Stimulated activated CD4-positive, alpha-beta T cell treated with anti-CD3 and anti-CD28 coated beads, Interleukin-1b, Interleukin-23, amount 100 ng/mL, for 48 hours (primary cell): ENCODE measurements at places on chromosomes 3 and 15.

- DNase-seq: no peak
These were observed 2.0 kb upstream of the CAPN7 start for GRCh38 chr3:15204005-15204404.

DNA sequence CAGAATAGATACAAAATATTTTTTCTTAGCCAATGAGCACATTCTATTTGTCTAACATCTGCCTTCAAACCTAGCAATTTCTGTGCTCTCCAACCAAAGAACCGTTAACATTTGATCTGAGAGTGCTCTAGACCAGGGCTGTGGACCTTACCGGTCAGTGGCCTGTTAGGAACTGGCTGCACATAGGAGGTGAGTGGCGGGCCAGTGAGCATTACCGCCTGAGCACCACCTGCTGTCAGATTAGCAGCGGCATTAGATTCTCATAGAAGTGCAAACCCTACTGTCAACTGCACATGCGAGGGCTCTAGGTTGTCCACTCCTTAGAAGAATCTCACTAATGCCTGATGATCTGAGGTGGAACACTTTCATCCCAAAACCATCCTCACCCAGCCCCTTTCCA is 131.7 kb downstream of the CADM2 start:
- DNase-seq: no peak

DNA sequence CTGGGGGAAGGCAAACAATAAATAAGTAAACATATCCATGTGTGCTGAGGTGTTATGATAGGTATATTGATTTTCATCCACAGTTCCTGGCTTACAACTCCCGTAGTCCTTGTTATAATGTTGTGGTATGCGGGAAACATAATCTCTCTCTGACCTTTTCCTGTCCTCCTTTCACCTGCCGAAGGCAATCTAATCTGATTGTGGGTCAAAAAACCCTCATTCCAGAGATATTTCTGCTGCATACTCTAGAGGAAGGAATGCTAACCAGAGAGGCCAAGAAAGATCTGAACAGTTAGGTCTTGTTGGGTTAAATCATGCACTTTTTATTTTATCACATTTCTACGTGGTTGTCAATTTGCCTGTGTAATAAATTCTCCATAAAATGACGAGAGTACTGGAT is 383.6 kb upstream of the SEMA6D start:
- no peak for DNase-seq

GRCh38 chr3:60551455-60552209 is 699.6 kb downstream of the FHIT start:
- no peak for DNase-seq

DNA sequence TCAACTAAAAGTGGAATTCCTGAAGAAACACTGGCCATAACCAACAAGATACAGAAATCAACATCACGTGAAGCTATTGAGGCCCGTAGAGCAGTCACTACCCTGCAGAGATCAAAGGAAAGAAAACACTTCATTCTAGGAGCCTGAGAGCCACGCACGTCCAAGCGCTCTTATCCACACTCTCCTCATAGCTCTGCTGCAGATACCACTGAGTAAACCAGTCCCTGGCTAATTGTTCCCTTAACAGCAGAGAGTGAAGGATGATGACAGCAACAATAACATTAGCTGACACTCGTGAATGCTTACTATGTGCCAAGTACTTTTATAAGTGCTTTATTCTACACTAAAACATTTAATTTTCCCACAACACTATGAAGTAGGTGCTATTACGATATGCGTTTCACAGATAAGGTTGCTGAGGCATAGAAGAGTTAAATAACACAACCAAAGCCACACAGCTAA is 271.0 kb upstream of the GADL1 start:
- no peak for DNase-seq

DNA sequence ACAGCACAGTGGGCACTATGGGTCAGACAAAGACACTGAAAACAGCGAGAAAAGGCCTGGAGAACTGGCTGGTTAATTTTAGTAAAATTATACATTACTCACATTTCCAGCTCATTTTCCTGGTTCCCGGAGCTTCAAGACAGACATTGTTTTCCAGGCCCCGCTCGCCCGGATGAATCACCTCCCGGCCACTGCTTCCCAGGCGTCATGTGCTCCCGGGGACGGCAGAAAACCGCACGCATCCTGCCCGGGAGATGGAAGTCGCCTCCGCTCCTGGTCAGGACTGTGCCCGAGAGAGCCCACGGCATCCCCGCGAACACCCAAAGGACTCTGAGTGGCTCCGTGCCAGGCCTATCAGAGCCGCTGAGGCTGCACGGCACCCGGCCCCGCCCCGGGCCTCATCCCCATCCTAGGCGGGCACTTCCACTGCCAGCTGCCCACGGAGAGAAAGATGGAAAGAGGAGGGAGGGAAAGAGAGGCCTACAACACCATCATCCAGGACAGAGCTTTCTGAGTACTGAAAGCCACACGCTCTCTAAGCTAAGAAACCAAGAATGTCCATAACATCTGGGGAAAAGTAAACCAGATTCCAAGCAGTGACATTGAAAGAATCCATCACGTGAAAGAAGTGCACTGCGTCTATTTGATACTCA is 75.1 kb downstream of the VGLL4 start:
- DNase-seq: no peak

- no peak for DNase-seq
These were observed 48.9 kb upstream of the GMNC start for GRCh38 chr3:190911382-190911781.

DNA sequence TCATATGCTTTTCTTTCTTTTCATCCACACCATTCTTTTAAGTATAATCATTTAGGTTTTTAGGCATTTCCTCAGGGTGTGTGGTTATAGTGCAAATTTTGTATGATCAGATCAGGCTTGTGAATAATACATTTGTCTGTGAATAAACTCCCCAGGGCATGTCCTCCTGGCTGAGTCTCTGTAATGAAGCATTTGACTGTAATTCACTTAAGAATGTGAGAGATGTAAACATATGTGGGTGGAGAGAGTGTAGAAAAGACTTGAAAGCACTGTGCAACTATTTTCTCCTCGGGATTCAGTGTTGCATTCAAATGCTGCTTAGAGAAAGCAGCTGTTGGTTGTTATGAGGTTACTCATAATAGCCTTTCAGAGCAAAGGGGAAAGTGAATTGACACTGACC is 996.5 kb downstream of the TUSC7 start:
- no peak for DNase-seq

GRCh38 chr3:134212967-134213665 is 37.5 kb downstream of the RYK start:
- peak; percentile 84 for DNase-seq

GRCh38 chr3:87076946-87077345 is 86.0 kb upstream of the VGLL3 start:
- DNase-seq: no peak

DNA sequence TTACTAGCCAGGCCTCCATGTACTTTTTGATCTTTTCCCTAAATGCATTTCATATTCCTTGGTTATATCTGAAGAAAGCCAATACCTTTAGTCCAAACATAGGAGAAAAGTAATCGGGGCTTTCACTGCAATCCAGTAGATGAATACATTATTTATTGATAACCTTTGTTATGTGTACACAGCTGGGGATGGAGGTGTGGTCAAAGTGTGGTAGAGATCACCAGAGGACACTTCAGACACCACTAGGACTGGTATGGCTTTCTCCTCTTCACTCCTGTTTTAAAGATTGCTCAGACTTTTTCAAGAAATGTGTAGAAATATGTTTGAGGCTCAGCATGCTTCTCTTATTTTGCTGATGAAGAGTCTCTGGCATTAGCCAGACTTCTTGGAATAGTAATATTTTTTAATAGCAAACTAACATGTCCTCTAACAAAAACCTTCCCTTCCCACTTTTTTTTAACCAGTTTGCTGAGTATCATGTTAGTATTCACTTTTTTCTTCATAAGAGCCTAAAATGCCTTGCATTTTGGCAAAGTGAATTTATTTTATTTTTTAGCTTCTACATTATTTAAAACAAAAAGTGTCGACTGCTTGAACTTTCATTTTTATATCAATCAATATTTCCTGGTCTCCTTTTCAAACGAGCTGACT is 65.6 kb upstream of the MBNL1 start:
- no peak for DNase-seq

DNA sequence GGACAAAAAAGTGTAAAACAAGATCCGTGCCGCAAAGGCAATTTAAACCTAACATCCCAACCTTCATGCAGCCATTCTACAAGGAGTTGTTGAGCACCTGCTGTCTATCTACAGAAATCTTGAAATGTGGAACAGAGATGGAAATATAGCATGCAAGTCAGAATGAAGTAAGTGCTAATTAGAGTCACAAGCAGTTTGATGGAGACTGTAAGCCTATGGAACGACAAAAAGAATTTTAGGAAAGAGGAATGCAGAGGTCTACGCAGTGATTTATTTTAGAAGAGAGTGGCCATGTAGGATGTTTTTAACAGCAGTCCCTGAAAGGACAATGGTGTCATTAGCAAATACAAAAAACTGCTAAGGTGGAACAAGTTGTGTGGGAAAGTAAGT is 851 bp upstream of the DCBLD2 start:
- DNase-seq: no peak

DNA sequence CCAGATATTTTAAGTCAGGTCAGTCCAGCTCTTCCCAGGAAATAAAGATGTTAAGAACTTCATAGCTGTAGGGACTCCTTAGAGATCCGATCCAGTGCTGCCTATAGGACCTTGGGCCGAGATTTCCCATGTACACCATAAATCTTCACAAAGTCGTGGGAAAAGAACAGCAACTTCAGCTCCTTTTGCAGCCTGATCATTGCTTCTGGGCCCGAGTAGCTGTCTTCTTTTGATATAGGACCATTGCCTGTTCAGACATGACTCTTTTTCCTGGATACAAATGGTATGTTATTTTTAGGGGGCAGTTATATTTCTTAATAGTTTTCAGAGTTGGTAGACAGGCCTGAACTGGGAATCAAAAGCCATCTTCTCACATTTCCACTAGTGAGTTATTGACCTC is 20.5 kb downstream of the IL1RAP start:
- DNase-seq: no peak

- no peak for DNase-seq
These were observed 13.4 kb upstream of the GHSR start for GRCh38 chr3:172461530-172462138.

DNA sequence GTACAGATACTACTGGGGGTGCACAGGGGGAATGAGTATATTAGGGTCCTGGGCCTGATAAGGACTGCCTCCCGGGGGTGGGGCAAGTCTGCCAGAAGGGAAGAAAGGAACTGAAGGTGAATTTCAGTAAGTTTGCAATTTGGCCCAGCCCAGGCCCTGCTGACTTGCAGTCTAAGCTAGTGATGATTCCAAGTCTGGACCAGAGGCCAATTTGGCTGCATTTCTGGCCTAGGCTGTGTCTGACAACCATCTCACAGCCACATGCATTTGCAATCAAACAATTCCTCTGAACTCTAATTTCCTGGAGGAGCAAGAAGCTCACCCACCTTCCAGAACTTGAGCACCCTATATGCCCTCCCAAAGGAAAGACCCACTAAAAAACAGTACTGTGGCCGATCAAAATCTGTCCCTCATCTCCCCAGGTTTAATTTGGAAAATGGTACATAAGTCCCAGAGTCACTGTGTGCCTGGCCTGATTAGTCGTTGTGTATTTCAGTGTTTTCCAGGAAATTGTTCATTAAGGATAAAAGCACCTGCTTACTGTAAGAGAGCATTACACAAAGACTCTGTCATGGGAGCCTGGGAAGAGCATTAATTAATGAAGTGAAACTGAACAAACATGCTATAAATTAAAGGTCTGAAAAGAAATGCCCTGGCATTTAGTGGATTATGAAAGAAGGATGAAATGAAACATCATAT is 114.5 kb downstream of the MEGF11 start:
- no peak for DNase-seq

- no peak for DNase-seq
These were observed 14.1 kb downstream of the FRMD4B start for GRCh38 chr3:69371816-69372215.

GRCh38 chr15:85676342-85677098 is 118.2 kb downstream of the KLHL25 start:
- no peak for DNase-seq

DNA sequence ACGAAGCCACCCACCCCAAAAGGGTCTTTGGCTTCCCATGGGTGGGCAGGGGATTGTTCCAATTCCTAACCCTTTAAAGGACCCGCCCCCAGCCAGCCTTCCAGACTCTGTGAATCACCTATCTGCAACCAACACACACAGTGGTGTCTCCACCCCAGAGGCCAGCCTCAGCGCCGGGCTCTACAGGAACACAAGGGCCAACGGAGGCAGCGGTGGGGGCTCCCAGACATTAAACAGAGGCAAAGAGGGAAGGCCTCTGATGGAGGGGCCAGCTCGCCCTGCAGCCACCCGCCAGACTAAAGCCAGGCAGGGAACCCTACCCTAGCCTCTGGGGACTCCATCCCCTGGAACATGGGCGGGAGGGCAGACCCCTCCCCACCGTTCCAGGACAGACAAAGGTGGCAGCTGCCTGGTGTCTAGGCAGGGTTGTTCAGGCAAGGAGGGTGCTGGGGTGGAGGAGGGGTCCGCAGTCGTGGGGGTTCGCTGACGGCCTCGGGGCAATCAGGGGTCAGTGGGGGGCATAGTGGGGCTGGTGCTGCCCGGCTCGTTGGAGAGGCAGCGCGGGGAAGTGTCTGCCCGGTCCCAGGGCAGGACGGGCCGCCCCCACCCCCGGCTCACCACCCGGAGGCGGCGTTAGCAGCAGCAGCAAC is 448 bp downstream of the SHISA5 start:
- no peak for DNase-seq

DNA sequence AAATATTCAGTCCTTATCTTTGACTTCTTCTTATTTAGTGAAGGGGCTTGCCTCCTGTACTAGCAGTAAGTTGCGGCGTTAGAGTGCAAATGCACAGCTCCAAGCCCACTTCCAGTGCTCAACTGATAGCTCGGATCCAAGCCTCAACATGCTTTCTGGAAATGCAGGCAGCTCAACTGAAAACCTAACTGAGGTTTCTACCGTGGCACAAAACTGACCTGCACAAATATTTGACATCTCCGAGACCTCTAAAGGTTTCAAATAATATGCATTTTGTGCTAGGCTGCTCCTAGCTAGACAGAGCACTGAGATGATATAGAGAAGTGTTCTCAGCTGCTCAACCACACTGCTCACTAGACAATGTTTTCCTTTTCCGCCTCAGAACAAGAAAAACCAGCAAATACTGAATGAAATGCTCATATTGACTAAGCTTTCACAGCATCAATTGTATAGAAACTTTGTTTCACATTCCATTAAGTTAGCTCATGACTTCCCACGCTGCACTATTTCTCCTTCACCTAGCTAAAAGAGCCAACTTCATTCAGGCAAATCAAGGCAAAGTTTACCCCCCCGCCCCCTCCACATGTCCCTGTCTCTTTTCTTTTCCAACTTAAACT is 822 bp downstream of the ZNF385D start:
- DNase-seq: no peak

- no peak for DNase-seq
These were observed 240.4 kb upstream of the TBL1XR1 start for GRCh38 chr3:177437513-177438337.

- no peak for DNase-seq
These were observed 167.3 kb upstream of the NANOGP8 start for GRCh38 chr15:35252351-35252865.
